ENCODE measurements at places on chromosomes 3 and 15.

DNA sequence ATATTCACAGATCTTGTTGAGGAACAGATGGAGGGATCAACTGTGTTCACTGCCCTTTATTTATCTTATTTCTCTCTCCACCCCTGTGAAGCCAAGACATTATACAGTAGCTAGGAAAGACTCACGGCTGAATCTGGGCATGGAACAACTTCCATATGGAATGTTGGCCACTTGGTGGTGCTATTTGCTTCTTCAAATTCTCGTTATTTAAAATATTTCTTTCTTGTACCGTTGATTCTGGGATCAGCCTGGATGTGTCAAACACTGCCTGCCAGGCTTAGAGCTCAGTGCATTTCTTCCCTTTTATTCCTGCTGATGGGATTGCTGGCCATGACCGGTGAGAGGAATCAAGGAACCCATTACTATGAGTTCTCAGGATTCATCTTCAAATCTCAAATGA lies 17.5 kb upstream of the GASK1A start:
- peak; percentile 71 for DNase-seq

DNA sequence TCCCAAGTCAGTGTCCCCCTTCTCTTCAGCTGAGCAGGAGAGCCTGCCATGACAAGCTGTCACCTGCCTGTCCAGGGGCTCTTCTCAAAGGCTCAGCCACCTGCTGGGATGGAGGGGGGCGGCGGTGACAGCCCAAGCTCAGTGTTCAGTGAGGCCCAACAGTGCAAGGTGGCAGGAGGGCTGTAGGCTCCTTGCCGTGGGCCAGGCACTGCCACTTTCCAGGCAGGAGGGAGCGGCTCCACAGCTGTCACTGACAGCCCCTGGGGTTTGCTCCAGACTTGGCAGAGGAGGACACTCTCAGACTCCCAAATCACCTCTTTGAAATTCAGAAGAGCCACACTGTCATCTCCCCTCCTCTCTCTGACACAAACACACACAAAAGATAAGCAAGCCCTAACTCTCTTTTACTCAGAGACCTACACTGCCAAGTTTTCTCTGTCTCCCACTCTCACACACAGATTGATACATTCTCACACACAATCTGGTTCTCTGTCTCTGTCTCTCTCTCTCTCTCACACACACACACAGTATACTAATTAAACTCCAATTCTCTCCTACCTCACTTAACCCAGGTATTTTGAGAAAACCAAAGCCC lies 443.3 kb downstream of the EPHB1 start:
- DNase-seq, result no peak

GRCh38 chr3:127822682-127823425 lies 539 bp upstream of the MGLL start:
- DNase-seq, result no peak

DNA sequence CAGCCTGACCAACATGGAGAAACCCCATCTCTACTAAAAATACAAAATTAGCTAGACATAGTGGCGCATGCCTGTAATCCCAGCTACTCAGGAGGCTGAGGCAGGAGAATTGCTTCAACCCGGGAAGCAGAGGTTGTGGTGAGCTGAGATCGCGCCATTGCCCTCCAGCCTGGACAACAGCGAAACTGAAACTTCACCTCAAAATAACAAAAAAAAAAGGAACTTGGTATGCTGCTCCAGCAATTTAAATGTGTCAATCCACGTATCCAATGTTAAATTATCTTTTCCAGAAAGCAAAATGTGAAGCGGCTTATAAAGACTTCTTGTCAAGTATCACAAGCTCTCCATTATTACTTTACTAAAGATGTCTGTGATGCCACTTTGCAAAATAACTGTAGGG lies 9.9 kb upstream of the ARIH1 start:
- no peak for DNase-seq

GRCh38 chr15:89888214-89888804 lies 5.5 kb downstream of the AP3S2 start:
- no peak for DNase-seq

DNA sequence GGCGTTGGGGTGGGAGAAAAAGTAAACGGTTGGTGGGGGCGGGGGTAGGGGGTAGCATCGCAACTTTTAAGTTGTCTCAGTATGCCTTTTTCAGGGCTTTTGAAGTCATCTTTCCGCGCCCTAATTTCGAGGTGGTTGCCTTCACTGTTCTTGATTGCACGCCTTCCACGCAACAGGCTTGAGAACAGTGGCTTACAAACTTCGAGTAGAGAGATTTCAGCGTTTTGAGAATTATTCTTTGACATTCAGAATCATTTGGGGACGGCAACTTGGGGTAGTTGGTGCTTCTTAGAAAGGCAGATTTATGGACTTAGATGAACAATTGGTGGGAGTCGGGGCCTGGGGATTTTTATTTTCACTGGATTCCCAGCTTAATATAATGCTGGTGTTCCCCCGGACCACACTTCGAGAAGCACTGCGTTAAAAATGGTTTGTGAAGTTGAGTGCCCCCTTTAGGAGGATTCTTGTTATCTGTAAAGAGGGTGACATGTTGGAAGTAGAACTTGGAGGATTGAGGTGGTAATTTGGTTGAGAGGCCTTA lies 880 bp downstream of the PPP4R2 start:
- no peak for DNase-seq

DNA sequence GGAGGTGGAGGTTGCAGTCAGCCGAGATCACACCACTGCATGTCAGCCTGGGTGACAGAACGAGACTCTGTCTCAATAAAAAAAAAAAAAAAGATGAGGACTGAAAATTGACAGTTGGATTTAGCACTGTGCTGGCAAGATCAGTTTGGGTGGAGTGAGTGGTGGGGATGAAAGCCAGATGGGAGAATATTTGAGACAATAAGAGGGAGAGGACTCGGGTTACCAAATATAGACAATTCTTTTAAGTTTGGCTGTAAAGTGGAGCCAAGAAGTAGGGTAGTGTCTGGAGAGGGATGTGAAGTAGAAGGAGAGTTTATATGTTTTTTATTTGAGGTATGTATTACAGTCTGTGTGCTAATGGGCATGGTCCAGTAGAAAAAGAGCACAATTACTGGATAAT lies 20.4 kb downstream of the TMOD3 start:
- no peak for DNase-seq

- no peak for DNase-seq
These were observed 79.6 kb downstream of the CRYGS start for GRCh38 chr3:186464424-186465093.

GRCh38 chr15:94606286-94606685 lies 374.9 kb downstream of the MCTP2 start:
- DNase-seq, result no peak

GRCh38 chr15:44092221-44092620 lies 102.8 kb downstream of the FRMD5 start:
- DNase-seq, result no peak

DNA sequence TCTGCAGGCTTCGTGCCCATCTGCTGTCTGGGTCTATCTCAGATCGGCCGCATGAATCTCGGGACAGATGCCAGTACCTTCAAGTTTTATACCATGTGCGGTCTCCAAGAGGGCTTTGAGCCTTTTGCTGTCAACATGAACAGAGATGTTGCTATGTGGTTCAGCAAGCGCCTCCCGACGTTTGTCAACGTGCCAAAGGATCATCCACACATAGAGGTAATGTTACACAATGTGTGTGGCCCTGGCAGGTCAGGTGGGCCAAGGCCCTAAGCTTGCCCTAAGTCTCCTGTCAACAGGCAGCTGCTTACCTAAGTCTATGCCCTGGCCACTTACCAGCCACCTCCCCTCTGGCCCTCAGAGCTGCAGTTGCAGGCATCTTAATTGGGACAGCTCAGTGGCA lies 324.0 kb upstream of the CHRM5 start:
- DNase-seq, result no peak

GRCh38 chr3:71127844-71128243 lies 455.7 kb downstream of the FOXP1 start:
- no peak for DNase-seq
